ENCODE measurements at places on chromosomes 1 and 21.
A peak's percentile ranks its signal among the peaks of the same experiment; 100 is the strongest.

DNA sequence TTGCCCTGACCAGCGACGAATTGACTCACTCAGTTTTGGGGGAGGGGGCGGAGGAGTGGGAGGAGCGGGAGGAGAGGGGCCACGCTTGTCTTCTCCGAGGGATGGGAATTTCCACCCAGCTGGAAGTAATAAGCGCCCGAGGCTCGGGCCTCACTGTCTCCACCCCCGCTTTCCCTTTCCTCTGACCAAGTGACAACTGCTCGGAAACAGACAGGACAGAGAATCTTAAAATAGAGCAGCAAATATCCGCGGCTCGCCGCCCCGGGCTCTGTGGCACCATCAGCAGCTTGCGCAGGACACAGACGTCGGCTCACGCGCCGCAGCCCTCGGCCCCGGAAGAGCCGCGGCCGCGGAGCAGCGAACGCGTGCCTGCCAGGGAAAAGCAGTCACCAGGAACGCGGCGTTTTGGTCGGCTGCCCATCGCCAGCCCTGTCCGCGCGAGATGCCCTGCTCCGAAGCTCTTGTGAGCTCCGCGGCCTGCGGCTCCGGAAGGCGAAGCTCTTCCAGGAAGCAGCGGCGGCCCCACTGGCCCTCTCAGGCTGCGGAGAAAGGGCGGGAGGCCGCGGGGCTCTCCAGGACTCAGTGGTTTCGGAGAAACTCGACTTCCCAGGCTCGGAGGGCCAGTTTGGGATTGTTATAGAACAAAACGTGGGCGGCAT, 10.7 kb upstream of the RGS16 start:
- DNase-seq = no peak

DNA sequence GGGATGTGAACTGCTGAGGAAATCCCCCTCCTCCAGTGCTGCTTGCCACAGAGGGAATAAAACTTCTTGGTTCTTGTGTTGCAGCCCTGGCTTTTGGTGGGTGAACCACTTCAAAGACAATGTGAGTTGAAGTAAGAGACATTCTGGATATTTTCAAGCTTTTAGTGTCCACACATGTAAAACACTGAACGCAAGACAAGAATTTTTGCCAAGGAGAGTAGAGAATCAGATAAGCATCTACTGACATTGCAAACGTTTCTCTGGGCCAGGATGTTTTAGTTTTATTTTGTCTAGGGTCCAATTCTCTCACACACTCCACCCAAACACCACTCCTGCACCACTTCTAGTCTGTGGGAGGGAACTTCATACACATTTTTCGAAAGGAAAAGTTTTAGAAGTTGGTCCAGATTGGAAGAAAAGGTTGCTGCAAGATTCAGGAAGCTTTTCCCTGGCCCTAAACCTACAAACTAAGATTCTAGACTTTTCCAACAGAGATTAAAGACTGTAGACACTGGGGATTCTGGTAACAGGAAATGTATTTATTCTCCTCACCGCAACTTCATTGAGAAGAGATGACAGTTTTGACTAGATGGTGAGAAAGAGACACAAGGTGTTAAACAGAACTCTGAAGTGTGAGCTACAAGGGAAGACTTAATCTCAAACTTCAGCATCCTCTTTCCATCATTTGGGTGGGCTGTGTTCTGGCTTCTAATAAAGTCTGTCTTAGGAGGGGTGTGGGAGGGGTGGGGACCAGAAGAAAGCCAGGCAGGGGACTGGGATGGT, 16.1 kb downstream of the FASLG start:
- no peak for DNase-seq

DNA sequence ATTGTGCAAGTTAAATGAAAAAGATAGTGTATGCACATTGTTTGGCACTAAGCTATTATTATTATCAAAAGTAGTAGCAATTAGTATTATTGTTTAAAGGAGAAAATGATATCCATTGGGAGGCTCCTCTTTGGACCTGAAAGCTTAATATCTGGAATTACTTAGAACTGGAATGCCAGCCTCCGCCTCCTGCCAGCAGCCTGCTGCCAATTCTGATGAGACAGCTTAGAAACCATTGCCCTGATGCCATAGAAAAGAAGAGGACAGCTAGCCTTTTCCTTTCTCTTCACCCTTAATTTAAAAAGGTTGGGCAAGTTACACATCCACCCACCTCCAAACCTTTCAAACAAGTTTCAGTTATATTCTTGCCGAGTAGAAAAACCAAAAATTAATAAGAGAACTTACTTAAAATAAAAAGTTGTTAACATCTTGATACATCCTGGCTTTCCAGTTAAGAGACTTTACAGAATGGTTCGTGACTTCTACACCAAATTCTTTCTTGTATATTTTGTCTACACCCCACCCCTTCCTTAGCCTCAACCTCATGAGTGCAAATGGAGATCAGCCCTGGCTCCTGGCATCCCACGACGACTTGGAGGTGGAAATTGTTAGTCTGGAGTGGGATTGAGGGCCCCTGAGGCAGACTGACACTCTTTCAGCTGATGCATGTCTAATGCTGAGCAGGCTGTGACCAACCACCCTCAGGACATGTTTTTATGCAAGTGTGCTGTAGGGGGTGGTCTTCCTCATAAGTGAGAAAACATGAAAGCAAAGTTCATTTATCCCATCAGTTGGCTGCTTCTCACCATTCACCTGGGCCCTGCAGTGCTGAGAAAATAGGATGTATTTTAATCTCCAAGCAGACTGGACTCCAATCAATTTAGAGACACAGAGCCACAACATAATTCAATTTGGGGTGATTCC, 120.6 kb downstream of the KCNJ15 start:
- no peak for DNase-seq

DNA sequence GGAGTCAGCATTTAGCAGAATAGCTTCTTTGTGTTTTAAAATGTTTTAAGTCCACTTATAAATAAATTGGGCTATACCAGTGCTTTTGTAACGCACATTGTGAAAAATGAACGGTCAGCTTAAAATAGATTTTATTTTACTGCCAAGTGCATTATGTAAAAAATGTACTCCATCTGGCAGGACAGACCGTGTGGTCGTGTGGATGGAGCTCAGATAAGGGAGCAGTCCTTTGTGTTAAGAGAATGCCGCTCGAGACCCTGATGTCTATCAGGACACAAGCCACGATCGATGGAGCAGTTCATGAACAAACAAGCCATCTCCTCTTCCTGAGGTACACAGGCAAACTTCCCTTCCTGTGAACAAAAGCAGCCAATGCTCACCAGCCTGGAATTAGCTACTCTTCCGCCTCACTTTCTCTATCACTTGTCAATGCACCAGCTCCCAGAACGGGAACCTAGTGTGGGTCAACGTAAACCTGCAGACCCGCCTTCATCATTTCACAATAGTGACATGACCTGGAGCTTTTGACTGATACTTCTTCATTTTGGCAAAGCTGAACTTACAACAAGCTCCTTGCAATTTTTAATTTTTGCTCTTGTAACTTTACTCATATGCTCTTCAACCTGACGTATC, 243.5 kb downstream of the TGFB2 start:
- no peak for DNase-seq

GRCh38 chr1:3611170-3612019, at the start of gene MEGF6:
TSS of gene MEGF6 (minus strand) at chr1:3611508. CDS start at chr1:3611268, 240 bp downstream.
- DNase-seq = peak; percentile 57

- DNase-seq = no peak
These were observed 653.4 kb downstream of the KIF26B start for GRCh38 chr1:245807954-245808719.

- DNase-seq = no peak
These were observed 142.3 kb upstream of the JUN start for GRCh38 chr1:58926152-58926551.

GRCh38 chr1:186682736-186683135, 2.5 kb upstream of the PTGS2 start:
- DNase-seq = no peak

DNA sequence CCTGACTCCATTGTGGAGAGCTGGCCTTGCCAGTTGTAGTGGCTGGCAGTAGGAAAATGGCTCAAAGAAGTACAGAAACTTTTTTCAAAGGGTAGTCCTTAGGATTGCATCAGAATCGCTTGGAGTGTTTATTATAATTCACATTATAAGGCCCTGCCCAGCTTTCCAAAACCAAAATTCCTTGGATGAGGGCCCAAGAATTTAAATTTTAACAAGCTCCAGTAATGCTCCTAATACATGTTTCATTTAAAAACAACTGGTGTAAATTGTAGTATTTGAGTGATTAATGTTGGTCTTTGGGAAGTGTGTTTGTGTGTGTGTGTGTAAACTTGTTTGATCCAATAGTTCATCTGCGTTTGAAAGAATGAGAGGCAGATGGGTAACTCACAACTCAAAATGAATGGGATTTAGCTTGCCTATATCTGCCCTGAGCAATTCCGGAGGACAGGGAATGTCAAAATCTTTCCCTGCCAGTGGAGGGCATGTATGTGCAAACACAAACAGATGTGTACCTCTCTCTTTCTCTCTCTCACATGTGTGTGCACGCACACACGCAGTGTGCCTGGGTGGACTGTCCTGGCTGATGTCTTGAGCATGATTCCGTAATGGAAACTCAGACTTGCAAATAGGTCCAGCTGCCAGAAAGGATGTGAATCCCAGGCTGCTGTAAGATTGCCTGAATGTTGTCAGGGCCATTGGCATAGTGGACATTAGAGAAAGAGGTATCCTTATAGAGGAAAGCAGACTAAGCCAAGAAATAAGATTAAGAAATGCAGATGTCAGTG, 293.1 kb downstream of the LMX1A start:
- no peak for DNase-seq

- no peak for DNase-seq
These were observed 24.8 kb downstream of the COQ8A start for GRCh38 chr1:226964611-226965486.

- no peak for DNase-seq
These were observed 57.4 kb upstream of the AJAP1 start for GRCh38 chr1:4597020-4597419.

DNA sequence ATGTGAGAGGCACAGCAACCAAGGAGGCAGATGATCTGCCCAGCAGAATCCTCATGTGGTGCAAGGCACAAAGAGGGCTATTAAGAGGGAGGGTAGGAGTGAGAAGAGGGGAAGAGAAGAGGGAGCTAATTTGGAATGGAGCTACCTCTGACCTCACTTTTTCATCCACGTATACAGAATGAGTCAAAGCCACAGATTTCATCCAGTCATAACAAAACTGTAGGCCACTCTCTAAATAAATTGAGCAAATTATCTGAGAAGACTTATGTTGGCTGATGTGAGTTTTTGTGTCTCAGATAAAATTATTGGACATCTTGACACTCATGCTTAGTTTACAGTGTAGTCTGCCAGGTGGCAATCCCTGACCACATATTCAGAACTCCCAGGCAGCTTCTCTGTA, 325.6 kb downstream of the TTLL7 start:
- DNase-seq = no peak

DNA sequence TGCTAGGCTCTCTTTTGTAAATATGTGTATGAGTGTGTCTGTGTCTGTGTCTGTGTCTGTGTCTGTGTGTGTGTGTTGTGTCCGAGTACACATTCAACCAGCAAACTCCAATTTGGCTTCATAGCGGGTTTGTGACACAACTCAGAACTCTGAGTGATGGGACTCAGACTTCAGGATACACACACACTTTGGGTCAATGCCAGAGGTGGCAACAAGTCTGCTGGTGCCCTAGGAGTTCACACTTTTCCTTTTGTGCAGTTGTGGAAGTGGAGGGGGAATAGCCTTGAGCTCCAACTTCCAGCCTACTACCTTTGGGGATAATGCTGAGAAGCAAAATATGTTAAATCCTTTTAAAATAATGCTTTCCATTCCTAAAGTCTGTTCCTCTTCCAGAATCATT, 16.6 kb upstream of the TBX15 start:
- DNase-seq = no peak

DNA sequence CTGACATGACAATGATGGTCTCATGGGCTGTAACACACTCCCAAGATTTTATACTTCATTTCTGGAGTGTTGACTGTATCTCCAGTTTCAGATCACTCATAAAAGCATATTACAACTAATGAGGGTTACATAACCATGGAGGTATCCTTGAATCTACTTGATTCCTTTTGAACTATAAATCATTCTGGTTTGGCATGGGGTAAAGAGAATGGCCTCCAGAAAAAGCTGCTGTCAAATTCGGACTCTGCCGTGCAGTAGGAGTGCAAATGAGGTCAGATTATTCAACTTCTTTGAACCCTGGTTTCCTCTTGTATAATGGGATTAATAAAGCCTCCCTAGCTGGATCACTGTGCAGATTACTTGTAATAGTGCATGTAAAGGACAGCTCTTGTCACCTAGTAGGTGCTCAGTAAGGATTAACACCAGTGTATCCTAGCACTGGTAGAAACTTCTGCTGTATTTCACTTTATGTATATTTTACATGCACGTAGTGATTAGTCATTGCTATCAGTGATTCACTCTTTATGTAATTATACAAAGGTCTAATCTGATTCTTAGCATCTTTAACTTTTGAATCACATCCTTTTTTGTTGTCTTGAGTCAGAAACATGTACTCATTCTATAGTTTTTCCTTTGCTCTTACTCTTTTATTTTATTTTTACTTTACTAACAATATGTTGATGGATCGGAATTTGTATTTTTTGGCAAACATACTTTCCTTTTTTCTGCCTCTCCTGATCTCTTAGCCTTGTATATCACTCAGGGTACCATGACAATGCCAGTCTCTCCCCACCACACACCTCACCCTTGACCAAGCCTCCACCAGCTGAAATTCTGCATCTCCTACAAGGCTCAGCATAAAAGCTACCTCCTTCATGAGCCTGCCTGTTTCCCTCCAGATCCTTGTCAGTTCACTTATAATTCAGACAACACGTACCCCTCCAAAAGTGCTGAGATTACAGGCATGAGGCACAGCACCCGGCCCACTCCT, 3.2 kb downstream of the LRRC8C start:
- DNase-seq = no peak

GRCh38 chr21:15058854-15059263, 5.9 kb downstream of the NRIP1 start:
- DNase-seq = no peak

- no peak for DNase-seq
These were observed 41.5 kb upstream of the DUSP10 start for GRCh38 chr1:221783437-221783836.

- DNase-seq = no peak
These were observed 16.3 kb downstream of the URB2 start for GRCh38 chr1:229642376-229642775.

- no peak for DNase-seq
These were observed 9.3 kb downstream of the HCN3 start for GRCh38 chr1:155286544-155286943.

- DNase-seq = no peak
These were observed 7.6 kb upstream of the RGS16 start for GRCh38 chr1:182611787-182612186.

DNA sequence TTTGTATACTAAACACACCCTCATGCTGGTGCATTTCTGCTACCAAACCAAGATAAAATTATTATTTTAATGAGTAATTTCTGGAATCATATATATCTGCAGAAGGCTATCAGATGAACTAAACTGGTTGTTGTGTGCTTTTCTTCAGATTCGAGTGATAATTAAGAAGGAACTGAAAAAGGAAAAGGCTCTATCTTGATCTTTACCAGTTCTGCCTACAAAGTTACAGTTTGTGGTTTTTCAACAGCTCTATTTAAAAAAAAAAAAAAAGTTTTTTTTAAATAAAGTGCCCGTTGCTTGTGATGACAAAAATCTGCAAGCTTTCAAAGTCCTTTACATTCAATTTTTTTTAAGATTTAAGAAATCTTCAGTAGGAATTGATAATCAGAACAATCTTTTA, 13.6 kb downstream of the DENND1B start:
- peak; percentile 91 for DNase-seq

GRCh38 chr1:213887842-213888241, 99.9 kb upstream of the PROX1 start:
- DNase-seq = no peak

GRCh38 chr1:24111262-24111995, 506 bp downstream of the MYOM3 start:
- DNase-seq = no peak
